ENCODE measurements at places on chromosomes 1 and 21.

DNA sequence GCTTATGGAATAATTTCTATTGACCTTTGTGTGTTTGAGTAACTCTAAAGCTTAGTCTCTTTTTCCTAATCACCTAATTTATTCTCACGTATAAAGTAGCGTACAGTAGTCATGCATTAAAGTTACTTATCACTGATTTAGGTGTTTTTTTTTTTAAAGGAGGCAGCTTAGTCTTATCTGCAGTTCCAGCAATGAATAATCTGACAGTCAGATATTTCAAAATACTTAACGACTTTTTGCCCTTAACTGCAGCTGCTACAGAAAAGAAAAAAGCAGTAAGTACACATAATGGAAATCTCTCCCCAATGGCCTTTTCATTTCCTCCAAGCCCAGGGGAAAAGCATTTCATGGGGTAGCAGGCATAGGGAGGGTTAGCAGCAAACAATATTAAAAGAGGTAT lies 54.6 kb downstream of the SLC35F3 start:
- no peak for DNase-seq

- DNase-seq: no peak
Measured at GRCh38 chr1:212938846-212939245, 11.5 kb upstream of the VASH2 start.

- DNase-seq: peak; percentile 4
Measured at GRCh38 chr1:83065952-83066727, 932.8 kb downstream of the TTLL7 start.

- DNase-seq: no peak
Measured at GRCh38 chr1:226600254-226600653, 51.7 kb downstream of the STUM start.

DNA sequence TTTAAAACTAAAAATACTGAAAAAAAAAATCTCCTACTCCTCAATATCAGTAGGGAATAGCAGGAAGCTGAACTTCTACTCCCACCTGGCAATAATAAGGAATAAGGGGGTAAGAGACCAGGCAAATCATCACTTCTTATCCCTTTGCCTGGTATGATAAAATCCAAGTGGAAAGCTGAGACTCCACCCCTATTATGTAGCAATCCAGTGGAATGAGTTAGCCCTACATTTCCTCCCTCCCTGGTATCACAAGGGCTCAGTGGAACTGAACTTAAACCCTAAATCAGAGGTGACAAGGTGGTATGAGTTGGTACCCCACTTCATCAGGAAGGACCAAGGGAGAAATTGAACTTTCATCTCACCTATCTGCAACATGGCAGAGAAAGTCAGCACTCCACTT lies 25.7 kb downstream of the TRIM33 start:
- peak; percentile 19 for DNase-seq

GRCh38 chr1:183590244-183591191 lies at the start of gene NCF2:
NCF2 (minus strand) TSS chr1:183590459; CDS start chr1:183590329, 130 bp downstream.
- peak; percentile 64 for DNase-seq

GRCh38 chr1:200556002-200556401 lies 64.5 kb downstream of the KIF14 start:
- no peak for DNase-seq

GRCh38 chr1:8631163-8631562 lies 186.3 kb downstream of the RERE start:
- DNase-seq: no peak

DNA sequence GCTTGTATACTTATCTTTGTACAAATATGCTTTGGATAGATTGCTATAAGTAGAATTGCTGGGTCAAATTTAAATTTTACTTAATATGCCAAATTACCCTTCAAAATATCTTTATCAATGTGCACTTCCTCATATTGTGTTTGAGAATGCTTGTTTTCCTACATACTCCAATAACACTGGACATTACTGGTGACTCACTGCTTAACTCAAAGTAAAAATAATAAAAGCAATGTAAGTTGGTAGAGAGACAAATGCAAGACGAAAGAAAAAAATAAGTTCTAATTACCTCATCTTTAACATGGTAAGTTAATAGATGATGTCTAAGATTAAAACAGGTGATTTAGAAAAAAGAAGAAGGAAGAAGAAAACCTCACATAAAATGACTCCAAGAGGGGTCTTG lies 7.9 kb upstream of the SH3GLB1 start:
- DNase-seq: peak; percentile 68

- DNase-seq: no peak
Measured at GRCh38 chr1:60113596-60113995, 40.0 kb upstream of the C1orf87 start.

- peak; percentile 61 for DNase-seq
Measured at GRCh38 chr1:94246692-94247137, 9.3 kb upstream of the ARHGAP29 start.

- peak; percentile 97 for DNase-seq
Measured at GRCh38 chr1:59367301-59368007, 70.6 kb downstream of the FGGY start.

- no peak for DNase-seq
Measured at GRCh38 chr1:200036619-200037270, 9.2 kb downstream of the NR5A2 start.

GRCh38 chr1:9293533-9294404 lies 1.1 kb downstream of the SPSB1 start:
- no peak for DNase-seq

Measured in cardiac fibroblast (primary cell).